ENCODE measurements at places on chromosomes 11 and 22. TPM values are rescaled to one million over a fixed set of nuclear protein-coding genes. Genes with fewer than 3 reads are reported as not detected.

GRCh38 chr11:67370351-67371076, 2.9 kb downstream of the CLCF1 start:
- no peak for DNase-seq

TPH1 gene
- total RNA-seq: 0.17 TPM

DNA sequence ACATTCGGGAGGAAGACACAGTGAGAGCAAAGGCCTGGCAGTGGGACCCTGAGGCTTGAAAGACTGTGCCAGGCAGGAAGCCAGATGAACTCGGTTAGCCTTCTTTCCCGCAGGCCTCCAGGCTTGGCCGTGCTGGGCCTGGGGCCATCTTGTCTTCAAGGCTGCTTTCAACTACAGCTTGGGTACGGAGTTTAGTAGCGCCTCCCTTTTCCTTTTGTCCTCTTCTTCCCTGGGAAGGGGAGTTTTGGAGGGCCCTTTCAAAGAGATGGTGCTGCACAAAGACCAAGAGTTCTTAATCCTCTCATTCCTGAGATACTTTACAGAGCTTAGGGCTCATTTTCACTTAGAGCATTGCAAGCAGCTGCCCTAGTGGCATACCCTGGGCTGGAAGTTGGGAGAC, 87.5 kb downstream of the TP53I11 start:
- no peak for DNase-seq

GRCh38 chr11:73680687-73681086, 34.3 kb downstream of the PLEKHB1 start:
- DNase-seq: no peak

- no peak for DNase-seq
These were observed 73.0 kb upstream of the NTM start for GRCh38 chr11:131297441-131297840.

DNA sequence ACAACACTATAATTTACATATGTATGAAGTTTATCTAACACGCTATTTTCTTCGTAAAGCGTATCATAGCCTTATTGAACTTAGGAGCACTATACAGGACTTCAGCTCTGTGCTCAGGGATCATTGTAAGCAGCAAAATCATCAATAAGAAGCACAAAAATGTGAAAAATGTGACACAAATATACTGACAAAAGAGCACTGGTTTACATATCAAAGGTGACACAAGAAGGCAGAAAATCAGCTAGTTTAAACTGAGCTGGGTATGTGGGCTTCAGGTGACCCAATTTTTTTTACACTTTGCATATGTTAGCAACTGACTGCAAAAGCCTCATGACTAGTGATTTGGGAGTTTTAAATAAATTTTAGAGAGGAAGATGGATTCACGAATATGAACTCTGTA, 215.2 kb upstream of the CHORDC1 start:
- DNase-seq: no peak
